Left cardiac atrium (tissue), 4 donors: ENCODE measurements at places on chromosomes 3 and 15.

DNA sequence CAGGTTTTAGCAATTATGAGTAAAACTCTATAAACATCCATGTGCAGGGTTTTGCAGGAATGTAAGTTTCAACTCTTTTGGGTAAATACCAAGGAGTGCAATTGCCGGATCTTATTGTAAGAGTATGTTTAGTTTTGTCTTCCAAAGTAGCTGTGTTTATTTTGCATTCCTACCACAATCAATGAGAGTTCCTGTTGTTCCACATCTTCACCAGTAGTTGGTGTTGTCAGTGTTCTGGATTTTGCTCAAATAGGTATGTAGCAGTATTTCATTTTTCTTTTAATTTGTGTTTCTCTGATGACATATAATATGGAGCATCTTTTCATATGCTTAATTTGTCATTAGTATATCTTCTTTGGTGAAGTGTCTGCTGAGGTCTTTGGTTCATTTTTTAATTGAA, 185.1 kb upstream of the GALNT15 start:
- no peak for DNase-seq

- no peak for DNase-seq
Observed at GRCh38 chr3:19898721-19899120, 35.3 kb downstream of the EFHB start.

GRCh38 chr3:129855832-129856419, 37.6 kb downstream of the TMCC1 start:
- DNase-seq, result no peak

- no peak for DNase-seq
Observed at GRCh38 chr15:86247249-86247955, 167.7 kb downstream of the AGBL1 start.

GRCh38 chr15:65752151-65752700, 39.9 kb downstream of the DENND4A start:
- no peak for DNase-seq

GRCh38 chr15:45333550-45333949, 44.8 kb downstream of the GATM start:
- DNase-seq, result peak; percentile 62

DNA sequence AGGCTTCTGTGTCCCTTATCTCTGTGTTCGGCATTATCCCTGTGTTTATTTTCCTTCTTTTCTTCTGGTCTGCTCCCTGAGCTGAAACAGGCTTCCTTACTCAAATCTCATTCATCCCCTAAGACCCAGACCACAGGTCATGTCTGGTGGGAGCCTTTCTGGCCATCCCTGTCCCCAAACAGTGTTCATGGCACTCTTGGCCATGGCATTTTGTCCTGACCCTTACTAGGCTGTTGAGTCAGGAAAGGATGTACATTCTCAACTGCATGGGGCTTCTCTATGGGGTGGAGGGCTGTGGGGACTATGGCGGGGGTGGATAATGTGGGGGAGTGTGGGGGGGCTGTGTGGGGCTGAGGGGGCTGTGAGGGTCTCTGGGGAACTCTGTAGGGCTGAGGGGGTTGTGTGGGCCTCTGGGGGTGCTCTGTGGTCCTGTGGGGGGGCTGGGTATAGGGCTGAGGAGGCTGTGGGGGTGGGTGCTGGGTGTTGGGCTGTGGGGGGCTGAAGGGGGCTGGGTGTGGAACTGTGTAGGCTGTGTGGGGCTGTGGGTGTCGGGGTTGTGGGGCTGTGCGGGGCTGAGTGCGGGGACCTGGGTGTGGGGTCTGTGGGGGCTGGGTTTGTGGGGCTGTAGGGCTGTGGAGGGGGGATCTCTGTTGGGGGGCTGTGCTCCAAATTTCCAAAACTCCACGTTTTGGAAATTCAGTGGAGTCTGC, 64.3 kb downstream of the KLF13 start:
- no peak for DNase-seq

DNA sequence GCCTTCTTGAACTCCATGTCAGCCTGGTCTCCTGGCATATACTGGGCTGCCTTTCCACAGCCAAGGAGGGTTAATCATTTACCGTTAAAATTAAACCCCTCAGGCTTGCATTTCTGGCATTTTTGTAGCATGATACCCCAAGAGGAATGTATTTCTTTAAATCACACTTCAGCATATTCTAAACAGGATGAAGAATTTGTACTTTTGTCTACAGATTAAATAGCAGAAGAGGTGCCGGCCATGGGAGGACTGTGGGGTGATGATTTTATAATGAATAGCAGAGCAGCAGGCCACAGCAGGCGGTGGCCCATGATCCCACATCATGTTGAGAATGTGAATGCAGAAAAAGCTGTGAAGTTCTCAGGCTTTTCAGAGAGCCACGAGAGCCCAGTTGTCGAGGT, 90.2 kb downstream of the ARNT2 start:
- no peak for DNase-seq

- DNase-seq, result peak; percentile 51
Observed at GRCh38 chr3:126745760-126746394, 41.8 kb downstream of the CHCHD6 start.

- no peak for DNase-seq
Observed at GRCh38 chr3:46252980-46253379, 10.7 kb downstream of the CCR3 start.

GRCh38 chr3:70990185-70990584, 593.3 kb downstream of the FOXP1 start:
- DNase-seq, result no peak

GRCh38 chr3:25472731-25473130, 44.7 kb downstream of the RARB start:
- no peak for DNase-seq

DNA sequence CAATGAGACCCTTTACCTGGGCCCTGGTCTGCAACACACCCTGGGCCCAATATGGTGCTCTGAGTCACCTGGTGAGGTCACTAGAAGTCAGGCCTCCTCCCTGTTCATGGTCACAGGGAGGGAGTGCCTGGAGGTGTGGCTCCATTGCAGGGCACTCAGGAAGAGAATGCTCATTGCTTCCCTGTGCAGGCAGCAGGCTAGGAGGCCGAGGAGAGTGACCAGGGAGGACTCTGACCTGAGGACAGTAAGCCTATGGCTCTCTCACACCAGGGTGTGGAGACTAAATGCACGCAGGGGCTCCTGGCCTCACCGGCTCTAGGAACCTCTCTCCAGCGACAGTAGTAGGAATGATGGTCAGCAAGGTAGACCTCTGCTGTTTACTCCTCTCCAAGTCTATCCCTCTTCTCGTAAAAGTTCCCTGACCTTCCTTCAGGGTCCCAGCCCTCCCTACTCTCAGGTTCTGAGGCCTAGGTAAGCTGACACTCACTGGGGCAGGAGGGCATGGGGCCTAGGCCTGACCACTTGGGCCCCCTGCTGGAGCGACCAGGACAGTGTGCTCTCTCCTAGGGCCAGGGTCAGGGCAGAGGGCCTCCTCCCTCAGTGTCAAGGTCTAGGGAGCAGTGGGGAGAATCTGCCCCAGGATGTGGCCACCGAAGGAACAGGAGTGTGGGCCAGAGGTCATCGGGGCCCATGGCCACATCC, 9.6 kb upstream of the SLCO2A1 start:
- DNase-seq, result no peak

DNA sequence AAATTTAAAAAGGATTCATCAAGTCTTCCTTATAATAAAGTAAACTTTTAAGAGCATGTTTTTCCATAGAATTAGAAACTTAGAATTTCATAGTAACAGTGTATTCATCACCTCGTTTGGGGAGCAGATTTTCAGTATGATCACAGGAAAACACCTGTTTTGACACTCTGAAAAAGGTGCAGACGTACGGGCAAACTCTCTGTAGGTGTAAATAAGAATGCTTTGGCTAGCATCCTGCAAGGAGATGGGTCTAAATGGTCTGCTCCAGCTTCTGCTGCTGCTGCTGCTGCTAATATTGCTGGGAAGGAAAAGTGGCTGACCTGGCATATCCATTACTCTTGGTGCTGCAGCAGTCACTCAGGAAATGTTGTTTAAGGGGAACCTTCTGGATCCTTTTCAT, 66.0 kb downstream of the MBNL1 start:
- no peak for DNase-seq

- no peak for DNase-seq
Observed at GRCh38 chr3:119831022-119831421, 49.1 kb downstream of the NR1I2 start.

- DNase-seq, result no peak
Observed at GRCh38 chr15:71501344-71502076, 308.8 kb upstream of the NR2E3 start.

- no peak for DNase-seq
Observed at GRCh38 chr3:4990069-4990468, 10.8 kb downstream of the BHLHE40 start.

- DNase-seq, result peak; percentile 69
Observed at GRCh38 chr15:40470423-40471104, at the start of gene CHST14. TSS of gene CHST14 (plus strand) at chr15:40470984. CDS start at chr15:40471214, 230 bp downstream.

DNA sequence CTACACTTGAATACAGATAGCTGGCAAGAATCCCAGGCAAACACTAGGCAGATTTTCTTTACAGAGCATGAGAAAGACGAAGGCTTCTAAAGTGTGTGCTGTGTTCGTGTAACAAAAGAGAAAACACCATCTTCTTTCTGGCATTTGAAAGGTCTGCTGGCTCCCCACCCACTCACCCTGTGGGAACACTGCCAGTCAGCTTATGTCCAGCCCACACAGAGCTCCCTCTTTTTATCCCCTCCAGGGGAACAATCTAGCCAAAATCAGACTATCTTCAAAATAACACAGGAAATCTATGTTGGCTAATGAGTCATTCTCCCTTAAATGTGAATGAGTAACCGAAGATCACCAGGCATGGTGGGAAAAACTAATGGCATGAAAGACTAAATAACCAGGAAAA, 45.6 kb upstream of the PAQR5 start:
- peak; percentile 61 for DNase-seq

GRCh38 chr15:78715930-78716329, 74.9 kb upstream of the CHRNB4 start:
- DNase-seq, result no peak

GRCh38 chr15:40364251-40364650, 6.2 kb downstream of the DISP2 start:
- DNase-seq, result no peak

- DNase-seq, result peak; percentile 27
Observed at GRCh38 chr3:9135930-9136525, 113.4 kb downstream of the SRGAP3 start.
